Pancreas (tissue), 10 donors: ENCODE measurements at places on chromosomes 3 and 15. TPM values are rescaled to one million over a fixed set of nuclear protein-coding genes. Genes with fewer than 3 reads are reported as not detected.

DNA sequence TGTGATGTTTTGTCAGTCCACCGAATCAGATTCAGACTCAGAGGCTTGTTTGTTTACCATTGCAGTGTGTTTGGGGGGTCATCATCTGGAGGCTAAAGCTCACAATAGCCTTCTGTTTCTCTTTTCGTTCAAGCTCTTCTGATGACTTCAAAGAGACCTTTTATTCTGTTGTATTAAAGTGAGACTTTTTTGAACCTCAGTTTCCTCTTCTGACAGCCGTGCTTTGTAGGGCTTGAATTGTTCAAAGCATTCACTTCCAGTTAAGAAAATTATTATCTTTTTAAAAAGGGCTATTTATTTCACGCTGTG is 1.3 kb downstream of the PXK start:
- no peak overlapping the region for H3K4me3 ChIP-seq
- no peak overlapping the region for H3K27ac ChIP-seq
- no peak for DNase-seq
- H3K27me3 ChIP-seq: no peaks in the 10 kb centered on the region
- peaks cover 10% of the 10 kb centered on the region for H3K4me1 ChIP-seq
- no peaks in the 10 kb centered on the region for H3K36me3 ChIP-seq

DNA sequence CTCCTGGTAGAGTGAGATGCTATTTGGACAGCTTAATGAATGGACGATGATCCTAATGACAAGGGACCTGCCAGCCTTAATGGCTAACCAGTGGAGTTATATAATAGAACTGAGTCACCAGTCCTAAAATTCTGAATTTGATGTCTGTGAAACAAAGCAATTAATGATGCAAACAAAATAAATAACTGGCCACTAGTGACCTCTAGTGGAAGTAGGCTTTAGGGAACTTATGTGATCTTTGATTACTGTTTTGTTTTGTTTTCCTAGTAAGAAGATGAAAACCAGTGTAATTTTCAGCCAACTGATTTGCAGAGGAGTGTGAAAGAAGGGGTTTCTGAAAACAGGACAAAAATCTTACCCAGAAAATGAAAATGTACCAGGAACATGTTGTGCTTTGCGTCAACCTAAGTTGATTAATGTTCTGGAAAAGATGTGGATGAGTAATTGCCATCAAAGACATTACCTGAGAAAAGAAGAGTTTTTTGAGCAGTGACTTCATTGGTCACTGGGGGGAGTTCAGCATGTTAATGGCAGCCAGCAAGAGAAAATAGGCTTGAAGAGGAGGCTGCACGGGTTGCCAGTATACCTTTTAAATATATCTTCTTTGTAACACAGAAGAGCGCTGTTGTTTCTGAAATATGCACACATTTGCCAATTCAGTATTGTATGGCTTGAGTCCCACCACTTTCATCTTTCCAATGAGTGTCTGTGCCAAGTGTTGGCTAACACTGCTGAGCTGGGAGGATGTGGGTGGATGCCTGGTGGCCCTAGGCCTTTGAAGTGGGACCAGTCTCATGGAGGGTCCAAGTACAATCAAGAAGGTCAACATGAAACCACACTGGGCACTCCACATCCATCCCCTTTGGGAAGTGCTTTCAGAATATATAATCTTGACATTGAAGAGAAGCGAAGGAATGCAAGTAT is 9.3 kb downstream of the VEPH1 start:
- DNase-seq: no peak
- H3K4me1 ChIP-seq: no peaks in the 10 kb centered on the region

GRCh38 chr15:86317384-86317740 is 237.7 kb downstream of the AGBL1 start:
- no peaks in the 10 kb centered on the region for H3K36me3 ChIP-seq
- no peak overlapping the region for H3K4me3 ChIP-seq
- H3K27me3 ChIP-seq: no peaks in the 10 kb centered on the region

DNA sequence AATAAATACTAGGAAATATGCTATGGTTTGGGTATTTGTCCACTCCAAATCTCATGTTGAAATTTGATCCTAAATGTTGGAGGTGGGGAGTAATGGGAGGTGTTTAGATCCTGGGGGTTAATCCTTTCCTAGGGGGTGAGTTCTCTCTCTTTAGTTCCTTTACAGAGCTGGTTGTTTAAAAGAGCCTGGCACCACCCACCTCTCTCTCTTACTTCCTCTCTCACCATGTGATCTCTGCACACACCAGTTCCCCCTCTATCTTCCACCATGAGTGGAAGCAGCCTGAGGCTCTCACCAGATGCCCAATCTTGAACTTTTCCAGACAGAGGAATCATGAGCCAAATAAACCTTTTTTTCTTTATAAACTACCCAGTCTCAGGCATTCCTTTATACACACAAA is 10.5 kb downstream of the SLC24A5 start:
- peaks cover 5% of the 10 kb centered on the region for H3K4me1 ChIP-seq
- no peaks in the 10 kb centered on the region for H3K36me3 ChIP-seq
- no peak overlapping the region for H3K4me3 ChIP-seq
- H3K27ac ChIP-seq: no peak overlapping the region

- no peaks in the 10 kb centered on the region for H3K4me1 ChIP-seq
- no peaks in the 10 kb centered on the region for H3K36me3 ChIP-seq
- H3K4me3 ChIP-seq: no peak overlapping the region
- no peaks in the 10 kb centered on the region for H3K27me3 ChIP-seq
- DNase-seq: no peak
- no peak overlapping the region for H3K27ac ChIP-seq
Measured at GRCh38 chr3:179265092-179265491, 14.2 kb upstream of the KCNMB3 start.

GRCh38 chr3:279325-279724 is 82.8 kb downstream of the CHL1 start:
- no peaks in the 10 kb centered on the region for H3K27me3 ChIP-seq
- no peaks in the 10 kb centered on the region for H3K4me1 ChIP-seq
- no peak overlapping the region for H3K4me3 ChIP-seq
- no peaks in the 10 kb centered on the region for H3K36me3 ChIP-seq

GRCh38 chr3:26099692-26100091 is 309.8 kb downstream of the OXSM start:
- no peak overlapping the region for H3K4me3 ChIP-seq
- no peak overlapping the region for H3K27ac ChIP-seq
- no peaks in the 10 kb centered on the region for H3K36me3 ChIP-seq
- no peak for DNase-seq

GRCh38 chr3:186094696-186095425 is 14.0 kb downstream of the ETV5 start:
- no peaks in the 10 kb centered on the region for H3K36me3 ChIP-seq
- H3K4me1 ChIP-seq: peaks cover 46% of the 10 kb centered on the region
- H3K4me3 ChIP-seq: no peak overlapping the region

DNA sequence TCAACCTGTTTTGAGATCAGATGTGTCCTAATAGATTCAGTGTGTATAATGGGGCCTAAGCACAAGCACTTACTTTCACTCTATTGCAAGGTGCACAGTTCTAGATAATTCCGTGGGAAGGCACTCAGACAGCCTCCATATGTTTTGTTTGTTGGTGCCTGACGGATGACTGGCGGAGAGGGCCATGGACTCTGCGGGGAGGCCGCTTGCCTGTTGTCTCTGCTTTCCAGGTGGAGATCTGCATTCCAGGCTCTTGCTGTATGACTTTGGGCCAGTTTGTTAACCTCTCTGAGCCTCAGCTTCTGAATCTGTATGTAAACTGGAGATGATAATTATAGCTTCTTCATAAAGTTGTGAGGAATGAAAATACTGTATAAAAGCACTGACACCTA is 1.5 kb downstream of the IRAK2 start:
- no peaks in the 10 kb centered on the region for H3K4me1 ChIP-seq
- H3K4me3 ChIP-seq: no peak overlapping the region
- no peaks in the 10 kb centered on the region for H3K36me3 ChIP-seq
- DNase-seq: no peak

DNA sequence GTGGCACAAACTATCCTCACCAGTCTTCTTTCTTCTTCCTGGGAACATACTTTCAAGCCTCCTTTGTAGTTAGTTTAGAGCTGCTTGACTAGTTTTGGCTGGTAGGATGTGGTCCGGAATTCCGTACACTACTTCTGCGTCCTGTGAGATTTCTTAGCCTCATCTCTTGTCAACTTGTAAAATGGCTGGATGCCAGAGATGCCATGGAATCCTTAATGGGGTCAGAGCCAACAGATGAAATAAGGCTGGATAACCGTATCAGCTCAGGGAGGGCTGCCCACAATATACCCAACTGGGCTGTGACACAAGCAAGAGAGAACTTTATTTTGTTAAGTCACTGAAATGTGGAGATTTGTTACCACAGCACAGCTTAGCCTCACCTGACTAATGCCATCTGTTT is 466.9 kb upstream of the MDFIC2 start:
- H3K4me3 ChIP-seq: no peak overlapping the region
- DNase-seq: no peak
- no peaks in the 10 kb centered on the region for H3K27me3 ChIP-seq
- H3K36me3 ChIP-seq: no peaks in the 10 kb centered on the region
- H3K4me1 ChIP-seq: no peaks in the 10 kb centered on the region

The LARP6 gene
- total RNA-seq: 7.9 TPM

The RPL39L gene
- 0.46 TPM for total RNA-seq

The LRCH3 gene
- total RNA-seq: 16.7 TPM

The ABHD17C gene
- total RNA-seq: 3.5 TPM

The ZPLD1 gene
- 0.19 TPM for total RNA-seq

The FGF12 gene
- total RNA-seq: 4.4 TPM
